Placental pericyte (primary cell): ENCODE measurements at places on chromosomes 4 and X. TPM values are rescaled to one million over a fixed set of nuclear protein-coding genes. Genes with fewer than 3 reads are reported as not detected.

The SPANXC gene
- total RNA-seq: not detected in 2 replicates

The F11 gene
- not detected in 2 replicates for total RNA-seq

The FAM9C gene
- not detected in 2 replicates for total RNA-seq

The CSAG2 gene
- not detected in 2 replicates for total RNA-seq

The CXCL3 gene
- total RNA-seq: 4.9 and 19.7 TPM in 2 replicates

The EREG gene
- 1.3 and 20.9 TPM in 2 replicates for total RNA-seq

The ODAPH gene
- 0.29 TPM in 1 of 2 replicates, not detected in the other for total RNA-seq

The CD38 gene
- total RNA-seq: 1.1 TPM in 1 of 2 replicates, not detected in the other

The KDR gene
- 4.0 and 5.7 TPM in 2 replicates for total RNA-seq
